Activated gamma-delta T cell (primary cell): ENCODE measurements at places on chromosomes 1 and 21.

DNA sequence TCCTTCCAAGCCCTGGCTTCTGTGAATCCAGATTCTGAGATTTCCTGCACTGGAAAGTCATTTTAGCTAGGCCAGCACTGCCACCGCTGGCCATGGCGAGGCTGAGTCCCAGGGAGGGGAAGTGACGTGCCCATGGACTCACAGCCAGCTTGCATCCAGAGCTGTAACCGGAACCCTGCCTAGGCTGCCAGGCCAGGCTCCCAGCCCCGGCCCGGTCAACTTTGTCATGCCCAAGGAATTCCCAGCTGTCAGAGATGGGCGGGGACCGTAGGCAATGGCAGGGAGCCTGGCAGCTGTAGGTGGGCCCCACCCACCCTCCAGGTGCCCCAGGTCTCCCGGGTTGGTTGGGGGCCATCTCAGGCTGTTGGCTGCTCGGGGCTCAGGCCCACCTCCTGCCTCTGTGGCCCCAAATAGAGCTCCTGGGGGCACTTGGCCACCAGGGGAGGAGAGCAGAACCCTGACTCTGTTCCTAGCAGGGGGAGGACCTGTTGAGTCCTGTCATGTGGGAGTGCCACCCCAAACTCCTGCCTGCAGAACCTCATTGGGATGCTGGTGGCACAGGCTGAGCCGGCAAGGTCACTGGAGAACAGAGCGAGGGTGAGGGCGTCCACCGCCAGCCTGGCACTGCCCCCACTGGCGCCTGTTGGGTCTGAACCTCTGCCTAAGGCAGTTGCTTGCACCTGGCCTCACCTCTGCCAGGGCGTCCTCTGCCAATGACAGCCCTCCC, 57.8 kb downstream of the FOXO6 start:
- no peak for DNase-seq

GRCh38 chr1:97006044-97006661, 284.6 kb downstream of the PTBP2 start:
- DNase-seq = no peak

GRCh38 chr1:207015791-207016190, 16.8 kb downstream of the C1orf116 start:
- no peak for DNase-seq

- no peak for DNase-seq
Measured at GRCh38 chr1:235253219-235253962, 74.6 kb downstream of the ARID4B start.

DNA sequence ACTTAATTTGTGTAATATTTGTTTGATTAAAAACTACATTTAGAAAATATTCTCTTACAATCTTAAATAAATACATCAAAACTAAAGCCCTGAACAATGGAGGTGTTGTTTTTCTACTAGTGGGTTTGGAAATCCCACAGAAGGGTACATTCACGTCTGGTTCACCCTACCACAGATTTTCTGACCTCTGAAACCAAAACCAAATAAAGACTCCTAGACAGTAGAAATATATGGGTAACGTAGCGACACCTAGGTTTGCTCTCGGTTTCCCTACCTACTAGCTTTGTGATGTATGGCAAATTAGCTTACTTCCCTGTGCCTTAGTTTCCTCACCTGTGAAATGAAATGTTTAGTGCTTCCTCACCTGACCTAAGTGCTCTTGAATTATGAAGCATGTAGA, 312.6 kb downstream of the DPYD start:
- DNase-seq = no peak

- DNase-seq = no peak
Measured at GRCh38 chr21:18430341-18430740, 26.8 kb upstream of the TMPRSS15 start.
